ENCODE measurements at places on chromosomes 3 and 15. TPM values are rescaled to one million over a fixed set of nuclear protein-coding genes. Genes with fewer than 3 reads are reported as not detected.

DNA sequence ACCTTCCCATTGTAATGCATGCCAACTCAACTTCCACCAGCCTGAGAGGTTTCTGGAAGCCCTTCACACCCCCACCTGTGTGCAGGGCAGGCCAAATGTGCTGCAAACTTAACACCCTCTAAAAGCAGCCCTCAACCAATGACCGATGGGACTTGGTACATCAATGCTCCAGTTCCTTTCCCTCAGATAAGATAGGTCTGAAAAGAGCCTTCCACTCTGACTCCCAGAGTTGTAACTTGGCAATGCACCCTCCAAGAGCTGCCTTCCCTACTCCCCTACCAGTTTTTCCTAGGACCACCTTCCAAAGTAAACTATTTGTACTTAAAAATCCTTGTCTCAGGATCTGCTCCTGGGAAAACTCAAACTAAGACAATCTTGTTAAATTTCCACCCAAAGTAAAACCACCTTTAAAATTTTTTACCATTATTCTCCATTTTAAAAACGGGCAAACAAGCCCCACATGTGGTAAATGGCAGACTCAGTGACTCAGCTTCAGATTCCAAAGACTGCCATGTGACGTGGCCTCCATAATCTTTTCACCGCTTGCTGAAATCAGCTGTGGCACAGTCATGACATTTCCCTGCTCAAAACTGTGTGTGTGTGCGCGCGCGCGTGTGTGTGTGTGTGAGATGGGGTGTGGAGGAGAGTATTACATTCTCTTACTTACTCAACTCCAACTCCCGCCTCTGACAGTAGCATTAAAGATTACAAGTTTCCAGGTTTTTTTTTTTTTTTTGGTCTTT, 17.2 kb downstream of the RASGRP1 start:
- ATAC-seq, result no peak

The TPRG1 gene
- total RNA-seq, result 1.3 TPM

The MESP2 gene
- not detected for total RNA-seq

- ATAC-seq, result no peak
These were observed 89.0 kb upstream of the STRIT1 start for GRCh38 chr3:155382396-155383042.

DNA sequence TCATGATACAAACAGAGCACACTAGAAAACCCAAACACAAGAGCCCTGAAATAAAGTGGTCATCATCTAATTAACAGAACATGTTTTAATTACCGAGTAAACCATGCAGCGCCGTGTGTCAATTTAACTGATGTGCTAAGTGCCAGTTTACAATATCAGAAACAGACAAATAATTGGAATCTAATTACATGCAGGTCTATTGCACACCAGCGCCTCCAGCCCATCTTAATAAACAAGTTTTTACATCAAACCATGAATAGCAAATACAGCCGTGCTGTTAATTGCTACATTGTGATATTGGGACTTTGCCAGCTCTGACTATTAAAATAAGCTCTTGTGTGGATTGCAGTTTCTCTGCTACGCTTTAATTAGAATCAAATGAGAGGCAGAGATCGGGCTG, 510.2 kb upstream of the MDFIC2 start:
- no peak for ATAC-seq

The TADA3 gene
- 54.6 TPM for total RNA-seq

DNA sequence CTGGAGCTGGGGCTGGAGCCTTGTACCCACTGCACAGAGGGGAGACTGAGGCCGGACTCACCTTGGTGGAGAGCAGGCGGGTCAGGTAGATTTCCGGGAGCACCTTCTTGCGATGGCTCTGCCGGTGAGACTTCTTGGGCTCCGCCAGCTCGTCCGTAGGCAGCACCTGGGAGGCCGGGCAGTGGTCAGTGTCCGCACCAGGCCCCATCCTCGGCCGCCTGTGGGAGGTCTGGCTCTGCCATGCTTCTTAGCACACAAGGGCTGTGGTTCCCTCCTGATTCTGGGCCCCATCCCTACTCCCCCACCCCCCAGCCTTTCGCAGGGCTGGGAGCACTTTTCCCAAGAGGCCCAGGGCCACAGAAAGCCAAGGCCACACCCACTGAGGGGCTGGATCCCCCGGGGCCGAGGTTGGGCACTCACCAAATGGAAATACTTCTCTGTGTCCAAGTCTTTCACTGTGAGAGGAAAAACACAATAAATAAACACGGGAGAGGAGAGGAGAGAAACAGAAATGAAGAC, 17.4 kb downstream of the H1-8 start:
- ATAC-seq, result no peak

DNA sequence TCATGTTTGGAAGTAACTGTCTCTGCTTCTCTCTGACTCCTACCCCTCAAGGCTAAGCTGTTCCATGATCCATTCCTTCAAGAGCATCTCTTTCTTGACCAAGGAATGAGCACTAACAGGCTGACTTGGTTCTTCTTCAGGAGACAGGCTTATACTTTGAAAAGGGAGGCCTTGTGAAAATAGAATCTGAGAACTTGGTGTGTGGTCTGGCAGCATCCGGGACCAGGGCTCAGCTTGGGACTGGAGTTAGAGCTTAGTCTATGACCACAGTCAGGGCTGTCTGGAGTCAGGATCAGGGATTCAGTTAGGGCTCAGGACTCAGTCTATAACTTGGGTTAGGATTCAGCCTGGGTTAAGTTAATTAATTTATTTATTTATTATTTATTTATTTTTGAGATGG, 44.9 kb upstream of the SLC6A6 start:
- no peak for ATAC-seq

The MEGF11 gene
- not detected for total RNA-seq

- no peak for ATAC-seq
These were observed 2.4 kb downstream of the COLQ start for GRCh38 chr3:15519096-15519495.

The CACNA2D2 gene
- 1.7 TPM for total RNA-seq

GRCh38 chr3:83498361-83499016, 1460.3 kb upstream of the CADM2 start:
- ATAC-seq, result no peak

- ATAC-seq, result peak; percentile 62
These were observed 20.2 kb downstream of the CHST2 start for GRCh38 chr3:143139762-143140161.

GRCh38 chr3:76685858-76686257, 354.0 kb upstream of the ROBO2 start:
- ATAC-seq, result no peak

- no peak for ATAC-seq
These were observed 28.8 kb upstream of the SYNM start for GRCh38 chr15:99076109-99076508.

The OSTN gene
- not detected for total RNA-seq

DNA sequence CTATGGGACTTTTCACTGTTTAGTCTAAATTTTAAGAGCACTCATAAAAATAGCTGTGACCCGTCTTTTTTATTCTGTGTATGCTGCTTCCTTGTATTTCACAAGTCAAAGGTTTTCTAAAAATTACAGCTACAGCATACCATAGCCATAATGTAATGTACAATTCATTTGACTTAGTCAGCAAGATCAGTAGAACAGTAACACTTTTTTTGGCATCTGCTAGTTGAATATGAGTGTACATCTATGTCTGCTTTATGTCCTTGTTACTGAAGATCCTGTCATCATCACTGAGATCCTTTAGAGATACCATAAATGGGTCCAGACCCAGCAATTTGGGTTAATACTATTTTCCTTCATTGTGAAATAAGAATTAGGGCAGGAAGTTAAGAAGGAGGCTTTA, 42.2 kb downstream of the CMSS1 start:
- ATAC-seq, result peak; percentile 85

DNA sequence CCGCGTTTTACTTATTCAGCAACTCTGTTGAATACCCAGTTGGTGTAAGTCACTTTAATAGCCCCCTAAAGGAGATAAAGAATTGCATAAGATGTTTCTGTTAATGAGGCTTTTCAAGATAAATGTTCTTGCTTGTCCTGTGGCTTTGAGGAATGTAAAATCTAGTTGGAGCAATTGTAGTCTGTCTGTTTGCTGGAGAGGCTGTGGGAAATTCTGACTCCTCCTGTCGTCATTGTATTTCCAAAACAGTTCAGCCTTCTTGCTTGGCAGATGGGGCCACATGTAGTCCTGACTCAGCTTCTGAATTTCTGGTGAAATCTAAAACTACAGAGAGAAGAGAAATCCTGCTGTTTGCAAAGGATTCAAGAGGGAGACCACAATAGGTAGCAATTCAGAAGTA, 114.4 kb downstream of the RYR3 start:
- no peak for ATAC-seq

- no peak for ATAC-seq
These were observed 37.8 kb upstream of the MUC4 start for GRCh38 chr3:195849322-195850074.

The CLDN1 gene
- total RNA-seq, result 0.62 TPM

DNA sequence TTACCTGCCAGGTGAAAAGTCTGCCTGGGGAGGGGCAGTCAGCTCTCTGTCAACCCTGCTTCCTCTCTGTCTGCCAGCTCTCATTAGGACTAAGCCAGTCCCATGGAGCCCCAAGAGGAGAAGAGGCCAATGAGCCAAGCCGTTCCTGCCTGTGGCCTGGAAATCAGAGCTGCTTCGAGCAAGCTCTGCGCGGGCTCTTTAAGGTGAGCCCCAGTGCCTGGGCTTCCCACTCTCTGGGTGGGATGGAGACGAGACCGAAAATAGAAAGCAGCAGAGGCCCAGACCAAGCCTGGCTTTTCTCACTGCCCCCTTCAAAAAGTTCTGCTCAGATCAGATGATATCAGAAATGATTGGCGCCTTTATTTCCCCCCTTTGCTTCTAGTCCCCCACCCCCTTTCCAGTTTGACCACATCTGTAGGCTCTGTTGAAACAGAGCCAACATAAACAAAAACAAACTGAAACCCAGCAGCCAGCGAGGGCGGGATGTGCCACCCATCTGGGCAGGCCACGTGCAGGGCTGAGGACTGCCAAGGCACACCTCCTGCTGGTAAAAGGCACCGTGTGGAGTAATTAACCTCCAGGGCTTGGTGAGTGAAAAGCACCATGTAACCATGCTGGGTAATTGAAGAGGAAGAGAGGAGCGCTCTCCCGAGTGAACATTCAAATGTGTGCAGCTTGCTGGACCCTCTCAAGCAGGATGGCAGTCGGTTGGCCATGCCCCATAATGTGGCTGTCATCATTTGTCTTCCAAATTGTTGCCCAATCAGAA, 471.0 kb upstream of the PROK2 start:
- ATAC-seq, result peak; percentile 60

DNA sequence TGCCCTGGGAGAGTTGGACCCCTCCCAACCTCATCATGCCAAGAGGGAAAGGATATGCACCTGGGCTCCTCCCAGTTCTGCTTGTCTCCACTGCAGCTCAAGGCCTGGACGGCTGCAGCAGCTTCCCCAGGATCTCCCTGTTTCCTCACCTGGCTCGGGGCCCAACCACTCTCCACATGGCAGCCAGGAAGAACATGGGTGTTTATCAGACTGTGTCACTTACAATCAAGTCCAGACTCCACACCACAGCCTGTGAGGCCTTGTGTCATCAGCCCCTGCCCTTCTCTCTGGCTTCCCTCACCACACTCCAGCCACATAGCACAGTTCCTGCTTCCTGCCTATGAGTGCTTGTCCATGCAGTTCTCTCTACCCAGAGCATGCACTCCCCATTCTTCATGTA, 534.4 kb downstream of the EPHB1 start:
- no peak for ATAC-seq

DNA sequence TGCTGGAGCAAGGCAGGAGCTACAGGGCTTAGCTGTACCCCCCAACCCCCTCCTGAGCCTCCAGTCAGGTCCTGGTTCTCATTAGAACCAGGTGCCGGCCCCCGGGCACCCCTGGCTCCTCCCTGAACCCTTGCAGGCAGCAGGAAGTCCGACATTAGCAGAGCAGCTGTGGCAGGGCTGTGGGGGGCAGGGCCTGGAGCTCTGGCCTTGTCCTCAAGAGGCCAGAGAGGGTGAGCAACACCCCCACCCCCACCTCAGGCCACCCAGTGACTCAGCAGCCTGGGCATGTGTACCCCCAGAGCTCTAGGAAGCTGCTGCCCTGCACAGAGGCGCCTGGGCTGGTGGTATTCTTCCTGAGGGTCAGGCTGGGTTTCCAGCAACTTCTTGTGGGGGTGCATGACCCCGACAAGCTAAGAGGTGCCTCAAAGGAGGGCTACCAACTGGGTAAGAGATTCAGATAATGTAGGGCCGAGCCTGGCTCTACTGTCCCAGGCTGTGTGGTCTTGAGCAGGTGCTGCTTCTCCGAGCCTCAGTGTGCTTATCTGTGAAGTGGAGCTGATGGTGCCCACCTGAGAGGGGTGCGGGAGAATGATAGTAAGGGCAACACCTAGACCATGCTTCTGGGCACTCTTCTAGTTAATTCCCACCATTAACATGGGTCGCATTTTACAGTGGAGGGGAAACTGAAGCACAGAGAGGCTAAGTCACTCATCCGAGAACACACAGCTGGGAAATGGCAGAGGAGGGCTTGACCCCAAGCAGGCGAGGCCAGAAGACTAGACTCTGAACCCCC, 16.0 kb downstream of the H1-8 start:
- ATAC-seq, result no peak

All from gastroesophageal sphincter (tissue), 4 donors.